ENCODE measurements at places on chromosomes 5 and 9.

DNA sequence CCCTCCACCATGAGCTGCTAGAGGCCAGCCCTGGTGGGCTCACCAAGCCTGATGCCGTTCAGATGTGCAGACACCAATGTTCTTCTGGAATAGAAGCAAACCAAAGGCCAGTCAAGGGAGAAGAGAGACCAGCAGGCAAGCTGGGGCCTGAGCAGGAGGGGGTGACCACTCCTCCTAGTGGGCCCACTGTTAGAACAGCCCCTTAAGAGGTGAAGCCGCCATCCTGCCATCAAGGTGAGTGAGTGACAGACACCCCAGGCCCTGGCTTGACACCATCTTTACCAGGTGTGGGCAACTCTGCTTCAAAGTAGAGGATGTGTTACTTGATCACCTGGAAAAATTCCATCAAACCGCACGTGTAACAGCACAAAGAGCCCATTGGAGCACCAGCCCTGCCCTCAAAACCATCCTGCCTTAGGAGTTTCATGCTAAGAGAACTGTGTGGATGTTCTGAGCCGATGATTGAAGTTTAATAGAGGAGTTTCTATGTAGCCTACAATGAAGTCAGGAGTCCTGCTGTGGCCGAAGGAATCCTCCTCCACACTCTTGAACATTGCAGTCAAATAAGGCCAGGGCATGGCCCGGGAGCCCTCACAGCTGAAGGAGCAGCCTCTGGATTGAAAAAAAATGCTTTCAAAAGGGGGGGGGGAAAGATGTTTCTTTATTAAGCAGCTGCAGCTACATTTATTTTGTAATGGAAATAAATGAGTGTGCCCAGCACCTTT is 20.8 kb downstream of the AMBP start:
- DNase-seq = no peak

DNA sequence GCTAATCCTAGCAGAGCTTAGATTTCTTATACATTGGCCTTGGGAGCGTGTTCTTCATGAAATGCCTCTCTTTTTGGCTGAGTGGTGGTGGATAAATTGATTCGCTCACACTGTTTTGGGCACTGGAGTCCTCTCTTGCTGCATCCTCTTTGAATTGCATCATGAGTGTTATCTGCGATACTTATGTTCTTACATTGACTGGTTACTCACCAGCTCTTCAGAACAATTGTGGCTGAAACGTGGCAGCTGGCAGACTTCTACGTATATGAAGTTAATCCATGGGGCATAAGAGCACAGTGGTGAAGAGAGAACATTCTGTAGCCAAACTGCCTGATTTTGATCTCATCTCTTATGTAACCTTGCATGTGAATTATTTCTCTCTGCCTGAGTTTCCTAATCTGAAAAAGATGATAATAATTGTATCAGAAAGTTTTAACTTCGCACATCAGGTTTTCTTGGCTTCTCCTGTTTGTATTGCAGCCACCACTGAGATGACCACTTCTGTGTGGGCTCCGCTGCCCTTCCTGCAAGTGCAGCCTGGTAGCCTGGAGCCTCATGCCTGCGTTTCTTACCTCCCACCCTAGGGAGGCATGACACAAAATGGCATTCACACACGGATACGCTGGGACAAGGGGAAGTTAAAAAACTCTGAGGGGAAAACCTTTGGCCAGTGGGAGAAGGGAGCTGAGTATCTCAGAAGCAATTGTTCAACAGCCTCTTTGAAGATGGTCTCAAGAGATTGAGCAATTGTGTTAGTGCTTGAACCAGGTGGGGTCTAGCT is 295.2 kb downstream of the ARHGAP26 start:
- peak; percentile 92 for DNase-seq

DNA sequence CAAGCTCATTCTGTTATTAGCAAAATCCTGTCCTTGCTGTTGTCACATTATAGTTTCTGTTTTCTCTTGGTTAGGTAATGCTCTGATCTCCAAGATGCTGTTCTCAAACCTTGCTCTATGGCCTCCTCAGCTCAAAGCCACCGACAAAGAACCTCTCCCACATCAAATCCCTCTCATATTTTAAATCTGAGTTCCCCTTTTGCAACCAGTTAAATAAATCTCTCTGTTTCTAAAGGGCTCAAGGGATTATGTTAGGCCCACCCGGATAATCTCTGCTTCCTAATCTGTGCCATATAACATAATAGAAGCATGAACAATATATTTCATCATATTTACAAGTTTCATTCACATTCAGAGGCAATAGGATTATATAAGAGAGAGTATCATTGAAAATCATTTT is 286.0 kb downstream of the CYLC2 start:
- no peak for DNase-seq

DNA sequence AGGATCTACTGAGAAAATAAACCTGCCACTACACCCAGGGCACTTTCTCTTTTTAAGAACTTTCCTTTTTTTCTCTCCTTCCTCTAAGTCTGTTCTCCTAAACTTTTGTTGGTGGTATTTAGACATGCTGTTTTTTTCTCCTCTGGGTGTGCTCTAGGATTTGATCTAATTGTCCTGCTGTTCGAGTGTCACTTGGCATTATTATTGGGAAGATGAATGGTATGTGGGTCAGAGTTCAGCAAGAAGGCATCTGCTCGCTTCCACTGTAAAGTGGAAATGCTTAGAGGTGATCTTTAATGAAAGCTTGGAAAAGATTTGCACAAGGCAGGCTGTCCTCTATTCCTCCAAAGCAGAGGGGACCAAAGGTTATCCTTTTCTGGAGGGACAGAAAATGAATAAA is 1.3 kb upstream of the PLPPR1 start:
- DNase-seq = no peak

- peak; percentile 73 for DNase-seq
Observed at GRCh38 chr5:145587710-145588109, 247.4 kb downstream of the PRELID2 start.

- DNase-seq = no peak
Observed at GRCh38 chr5:161925960-161926359, 78.0 kb downstream of the GABRA1 start.

DNA sequence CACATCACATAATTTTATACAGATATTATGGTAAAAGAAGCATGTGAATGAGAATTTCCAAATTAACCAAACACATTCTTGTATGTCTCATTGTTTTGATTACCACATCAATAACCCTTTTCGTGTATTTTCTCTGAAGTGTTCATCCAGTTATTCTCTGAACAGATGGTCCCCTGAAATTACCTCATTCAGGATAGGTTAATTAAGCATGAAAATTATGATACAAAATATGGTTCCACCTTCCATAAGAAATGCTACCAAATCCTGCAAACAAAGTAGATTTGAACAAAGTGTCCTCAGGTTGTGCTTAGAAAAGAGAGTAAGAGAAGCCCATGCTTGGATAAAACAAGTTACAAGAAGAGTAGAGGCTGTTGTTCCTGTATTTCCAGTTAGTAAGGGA is 83.1 kb upstream of the LMNB1 start:
- no peak for DNase-seq

DNA sequence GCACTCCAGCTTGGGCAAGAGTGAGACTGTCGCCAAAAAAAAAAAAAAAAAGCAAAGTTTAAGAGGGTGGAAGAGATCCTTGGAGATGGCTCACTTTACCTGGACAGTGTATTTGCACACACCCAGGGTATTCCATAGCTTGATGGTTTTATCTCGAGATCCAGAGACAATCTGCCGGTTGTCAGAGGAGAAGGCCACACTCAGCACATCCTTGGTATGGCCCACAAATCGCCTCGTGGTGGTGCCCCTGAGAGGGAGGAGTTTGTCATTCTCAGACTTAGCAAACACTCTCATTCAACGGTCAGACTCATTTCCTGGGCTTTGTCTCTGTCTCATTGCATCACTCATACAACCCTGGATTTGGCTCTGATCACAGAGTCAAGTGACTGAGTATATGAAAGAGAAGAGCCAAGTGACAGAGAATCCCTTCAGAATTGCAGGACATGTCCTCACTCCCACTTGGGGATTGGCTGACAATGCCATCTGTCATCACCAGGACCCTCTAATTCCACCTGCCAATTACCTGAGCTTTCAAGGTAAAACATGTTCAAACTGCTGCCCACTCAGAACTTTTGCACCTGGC is 2.2 kb downstream of the RACK1 start:
- peak; percentile 85 for DNase-seq

- no peak for DNase-seq
Observed at GRCh38 chr5:109300367-109300766, 109.4 kb downstream of the PJA2 start.

DNA sequence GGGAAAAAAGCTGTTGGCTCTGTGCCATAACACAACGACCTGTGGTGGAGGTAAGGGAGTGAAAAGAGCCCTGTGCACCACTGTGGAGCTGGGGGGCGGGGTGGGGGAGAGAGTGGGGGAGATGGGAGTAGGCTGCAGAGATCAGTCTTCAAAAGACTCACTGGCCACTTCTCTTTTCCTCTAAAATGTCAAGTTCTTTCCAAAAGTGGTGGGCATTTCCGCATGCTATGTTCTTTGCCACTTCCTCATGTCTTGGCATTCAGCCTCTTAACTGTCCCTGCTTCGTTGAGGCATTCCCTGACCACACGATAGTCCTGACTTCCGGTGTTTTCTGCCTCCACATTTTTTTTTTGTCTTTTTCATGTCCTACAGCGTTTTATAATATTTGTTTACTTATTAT is 2.4 kb upstream of the PPP2R2B start:
- DNase-seq = no peak

DNA sequence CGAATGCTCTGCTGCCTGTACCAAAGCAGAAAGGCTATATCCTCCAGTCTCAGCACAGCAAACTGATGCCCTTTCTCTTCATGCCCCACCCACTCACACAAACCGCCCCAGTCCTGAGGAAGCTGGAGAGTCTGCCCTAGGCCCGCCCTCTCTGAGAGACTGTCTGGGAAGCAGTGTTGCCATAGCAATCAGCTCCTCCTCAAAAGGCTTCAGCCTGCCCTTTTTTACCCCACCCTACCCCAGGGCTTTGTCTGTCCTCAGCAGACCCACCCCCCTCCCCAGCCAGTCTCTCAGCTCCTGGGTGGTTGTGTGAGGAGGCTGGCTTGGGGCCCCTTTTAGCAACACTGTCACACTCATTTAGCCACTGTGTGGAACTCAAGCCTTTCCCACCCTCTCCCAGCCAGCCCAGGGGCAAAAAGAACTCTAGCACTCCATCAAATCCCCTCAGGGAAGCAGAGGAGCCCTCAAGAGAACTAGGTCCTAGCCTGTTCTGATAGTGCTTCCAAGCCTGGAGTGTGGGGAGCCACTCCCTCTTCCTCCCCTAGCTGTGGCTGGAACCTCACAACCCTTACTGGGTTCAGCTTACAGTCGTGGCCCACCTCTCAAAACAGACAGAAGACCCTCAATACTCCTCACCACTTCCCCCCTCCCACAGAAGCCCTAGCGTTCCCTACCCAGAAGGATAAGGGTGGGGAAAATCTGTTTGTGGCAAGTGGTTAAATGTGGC is 1.4 kb downstream of the ATOSB start:
- DNase-seq = peak; percentile 98

GRCh38 chr5:138351056-138351455 is 1.4 kb upstream of the KDM3B start:
- DNase-seq = peak; percentile 74

DNA sequence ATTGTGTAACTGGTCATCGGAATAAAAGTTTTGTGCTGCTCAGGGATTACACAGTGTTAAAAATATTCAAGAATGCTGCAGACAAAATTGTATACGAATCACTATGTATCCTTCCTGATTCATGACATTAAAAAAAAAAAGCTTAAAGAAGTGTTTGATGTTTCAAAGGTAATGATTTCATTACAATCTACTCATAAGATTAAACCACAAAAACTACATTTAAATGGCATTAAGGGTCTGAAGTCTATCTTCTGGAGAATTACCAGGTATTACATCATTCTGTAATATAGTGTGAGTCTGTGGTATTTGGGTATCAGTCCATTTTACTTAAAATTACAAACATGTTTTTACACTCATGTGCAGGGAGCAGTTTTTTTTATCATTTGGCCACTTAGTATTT is 324.4 kb downstream of the NDUFS4 start:
- DNase-seq = no peak

- DNase-seq = peak; percentile 22
Observed at GRCh38 chr9:123761905-123762605, 167.9 kb downstream of the DENND1A start.

DNA sequence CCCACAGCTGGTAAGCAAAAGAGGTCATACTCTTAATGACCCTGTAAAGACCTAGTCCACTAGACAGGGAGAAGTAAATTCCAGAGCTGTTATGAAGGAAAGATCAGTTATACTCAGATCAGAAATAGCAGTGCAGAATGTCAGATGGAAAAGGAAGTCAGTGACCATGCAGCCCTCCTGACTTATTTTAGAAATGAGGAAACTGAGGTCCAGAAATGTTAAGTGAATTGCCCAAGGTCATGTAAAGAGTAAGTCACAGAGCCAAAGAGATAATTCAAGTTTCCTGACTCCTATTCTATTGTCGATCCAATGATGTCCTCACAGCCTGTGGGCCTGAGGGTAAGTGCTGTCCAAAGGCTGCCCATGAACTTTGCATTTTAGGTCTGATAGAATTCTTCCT is 214.9 kb upstream of the IL12B start:
- no peak for DNase-seq

- no peak for DNase-seq
Observed at GRCh38 chr5:138351517-138351916, 968 bp upstream of the KDM3B start.

GRCh38 chr5:150253416-150254208 is 36.0 kb downstream of the CAMK2A start:
- DNase-seq = no peak

DNA sequence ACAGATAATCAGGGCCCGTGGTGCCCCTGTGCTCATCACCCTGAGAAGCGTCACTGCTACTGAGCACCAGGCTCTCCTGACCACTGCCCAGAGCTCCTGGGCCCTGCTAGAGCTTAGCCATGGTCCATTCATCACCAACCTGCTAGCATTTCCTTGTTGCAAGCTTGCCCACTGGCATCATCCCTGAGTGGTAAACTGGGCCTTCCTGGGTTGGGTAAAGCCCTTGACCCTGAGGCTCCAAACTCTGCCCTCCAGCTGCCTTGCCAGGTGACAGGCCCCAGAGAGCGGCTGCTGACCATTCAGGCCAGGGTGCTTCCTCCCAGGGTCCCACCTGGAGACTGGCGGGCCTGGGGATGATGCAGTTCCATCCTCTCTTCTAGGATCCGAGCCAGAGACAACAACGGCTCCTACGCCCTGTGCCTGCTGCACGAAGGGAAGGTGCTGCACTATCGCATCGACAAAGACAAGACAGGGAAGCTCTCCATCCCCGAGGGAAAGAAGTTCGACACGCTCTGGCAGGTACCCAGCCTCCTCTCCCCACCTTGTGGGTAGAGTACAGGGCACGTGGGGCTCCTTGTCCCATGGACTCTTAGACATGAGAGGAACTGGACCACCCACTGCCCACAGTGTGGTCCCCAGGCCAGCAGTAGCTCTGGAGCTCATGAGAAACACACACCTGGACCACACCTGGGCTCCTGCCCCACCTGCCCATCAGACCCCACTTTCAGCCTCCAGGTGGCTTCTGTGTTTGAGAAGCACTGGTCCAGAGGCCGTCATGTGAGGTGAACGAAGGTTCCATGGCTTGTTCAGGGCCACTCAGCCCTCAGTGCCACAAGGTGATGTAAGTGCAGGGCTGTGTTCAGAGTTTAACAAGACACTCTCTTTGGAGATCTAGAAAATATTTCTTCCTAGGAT is 60.5 kb downstream of the SYK start:
- DNase-seq = no peak

- peak; percentile 21 for DNase-seq
Observed at GRCh38 chr5:61308712-61309111, 23.3 kb upstream of the ZSWIM6 start.

- DNase-seq = no peak
Observed at GRCh38 chr9:125603478-125604021, 103.5 kb downstream of the MAPKAP1 start.

- DNase-seq = peak; percentile 85
Observed at GRCh38 chr5:38994324-38994927, 79.8 kb downstream of the RICTOR start.

All from cardiac fibroblast (primary cell).